ENCODE measurements at places on chromosomes 16 and 17. TPM values are rescaled to one million over a fixed set of nuclear protein-coding genes. Genes with fewer than 3 reads are reported as not detected.

DNA sequence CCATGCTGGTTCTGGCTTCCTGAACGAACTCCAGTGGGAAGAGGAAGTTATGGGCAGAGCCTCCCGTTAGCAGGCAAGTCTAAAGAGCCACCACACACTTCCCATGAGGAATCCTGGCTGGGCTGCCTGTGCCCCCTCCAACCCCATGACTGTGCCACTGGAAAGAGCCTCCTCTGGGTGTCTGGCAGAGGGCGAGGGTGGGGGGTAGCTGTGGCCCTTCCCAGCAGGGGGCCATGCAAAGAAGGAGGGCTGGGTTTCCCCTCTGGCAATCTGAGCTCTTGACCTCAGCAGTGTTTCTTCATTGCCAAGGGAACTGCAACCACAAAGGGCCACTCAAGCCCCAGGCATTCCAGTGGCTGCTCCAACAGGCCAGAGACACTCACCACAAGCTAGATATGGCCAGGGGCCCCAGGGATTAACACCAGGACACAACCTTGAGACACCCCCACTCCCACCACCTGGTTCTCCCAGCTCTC is 1.7 kb upstream of the RRAD start:
- DNase-seq: peak; percentile 75

DNA sequence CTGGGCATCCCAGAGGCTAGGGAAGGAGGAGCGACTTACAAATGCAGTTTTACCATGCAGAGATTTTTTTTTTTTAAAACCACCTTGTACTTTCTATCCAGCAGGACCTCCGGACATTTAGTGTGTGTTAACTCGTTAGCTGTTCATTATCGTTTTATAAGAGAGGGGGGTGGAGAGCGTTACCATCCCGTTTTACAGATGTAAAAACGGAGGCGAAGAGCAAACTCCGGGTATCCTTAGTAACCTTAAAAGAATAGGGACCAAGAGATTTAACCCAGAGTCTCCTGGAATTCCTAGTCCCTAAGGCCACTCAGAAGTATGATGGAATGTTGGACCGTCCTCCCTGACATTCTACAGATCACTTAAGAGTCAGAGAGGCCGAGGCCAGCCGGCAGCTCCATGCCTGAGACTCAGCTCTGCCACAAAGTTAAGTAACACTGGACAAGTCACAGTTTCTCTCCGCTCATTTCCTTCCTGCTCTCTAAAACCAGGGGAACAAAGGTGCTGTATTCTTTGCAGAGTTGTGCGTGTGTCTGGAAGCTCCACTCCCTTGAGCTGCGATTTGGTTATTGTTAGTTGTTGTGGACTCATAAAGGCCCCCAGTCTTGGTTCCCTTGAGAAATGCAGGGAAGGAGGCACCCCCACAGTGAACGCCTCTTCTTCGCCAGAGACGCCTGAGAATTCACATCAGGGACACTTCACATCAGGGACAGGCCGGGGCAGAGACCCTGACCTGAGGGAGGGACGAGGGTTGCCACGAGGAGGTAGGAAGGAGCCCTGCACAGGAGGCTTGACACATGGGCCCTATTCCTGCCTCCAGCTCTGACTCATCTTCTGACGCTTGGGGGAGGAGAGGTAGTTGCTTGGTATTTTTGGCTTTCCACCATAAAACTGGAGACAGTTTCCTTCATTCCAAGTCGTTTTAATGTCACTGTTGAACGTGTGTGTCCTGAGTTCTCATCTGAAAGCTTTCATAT is 1.2 kb downstream of the DUSP14 start:
- DNase-seq: no peak

DNA sequence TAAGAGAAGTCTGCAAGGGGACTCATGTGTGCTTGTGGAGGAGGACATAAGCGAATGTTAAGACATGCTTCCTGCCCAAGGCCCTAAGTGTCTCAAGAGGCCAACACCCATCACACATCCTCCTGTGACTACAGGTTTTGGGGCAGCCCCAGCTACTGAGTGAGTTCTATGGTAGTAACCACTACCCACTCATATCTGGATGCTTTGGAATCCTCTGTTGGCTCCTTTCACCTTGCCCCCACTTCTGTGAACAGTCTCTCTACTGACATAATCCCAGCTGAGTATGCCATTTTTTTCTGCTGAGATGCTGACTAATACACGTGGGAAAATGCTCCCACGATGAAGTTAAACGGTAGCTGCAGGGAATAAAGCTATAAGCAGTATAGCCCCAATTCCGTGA is 153.5 kb downstream of the VPS53 start:
- DNase-seq: no peak

DNA sequence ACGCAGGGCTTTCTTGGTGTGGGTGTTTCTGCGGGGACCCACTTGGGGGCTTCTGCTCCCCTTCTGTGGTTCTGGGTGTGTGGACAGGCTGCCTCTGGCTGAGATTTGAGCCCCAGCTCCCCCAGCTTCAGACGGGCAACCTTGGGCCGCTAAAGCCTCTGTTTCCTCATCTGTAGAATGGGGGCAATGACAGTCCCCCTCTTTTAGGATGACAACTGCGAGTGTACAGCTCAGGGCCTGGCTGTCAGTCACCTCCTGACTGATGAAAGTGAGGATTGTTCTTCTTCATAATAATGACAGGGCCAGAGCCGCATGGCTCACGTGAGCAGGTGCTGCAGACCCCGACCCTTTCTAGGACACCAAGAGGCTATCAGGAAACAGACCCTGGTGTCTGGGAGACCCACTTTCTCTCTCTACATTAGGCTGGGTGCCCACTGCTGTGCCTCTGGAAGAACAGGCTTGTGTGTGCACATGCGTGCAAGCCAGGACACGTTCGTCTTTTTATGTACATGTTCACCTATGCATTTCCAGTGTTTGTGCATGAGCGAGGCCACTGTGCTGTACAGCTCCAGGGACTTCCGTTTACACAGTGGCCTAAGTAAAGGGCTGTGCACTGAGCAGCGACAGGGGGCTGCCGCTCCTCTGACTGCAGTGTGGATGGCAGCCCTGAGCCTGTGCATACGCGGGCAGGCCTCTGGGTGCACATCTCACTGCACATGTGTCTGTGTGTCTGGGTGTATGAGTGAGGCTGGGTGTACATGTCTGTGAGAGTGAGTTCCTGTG is 4.6 kb downstream of the SPNS3 start:
- DNase-seq: no peak

DNA sequence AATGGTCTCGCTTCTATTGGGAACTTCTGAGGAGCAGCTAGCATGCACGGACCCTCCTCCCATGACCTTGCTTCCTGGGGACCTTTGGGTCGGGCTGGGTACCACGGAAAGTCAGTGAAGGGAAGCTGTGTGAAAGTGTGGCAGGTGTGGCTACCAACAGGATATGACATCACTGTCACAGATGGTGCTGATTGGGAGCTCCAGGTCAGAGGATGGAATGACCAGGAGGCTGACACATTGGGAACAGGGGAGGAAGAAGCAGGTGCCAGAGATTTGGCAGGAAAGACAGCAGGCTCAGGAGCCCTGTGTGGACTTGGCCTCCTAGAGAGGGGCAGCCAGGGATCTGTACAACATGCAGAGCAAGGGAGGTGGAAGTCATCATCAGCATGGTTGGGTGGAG is 34.0 kb downstream of the CPNE2 start:
- no peak for DNase-seq

TEKT5 gene
- not detected for total RNA-seq

DNA sequence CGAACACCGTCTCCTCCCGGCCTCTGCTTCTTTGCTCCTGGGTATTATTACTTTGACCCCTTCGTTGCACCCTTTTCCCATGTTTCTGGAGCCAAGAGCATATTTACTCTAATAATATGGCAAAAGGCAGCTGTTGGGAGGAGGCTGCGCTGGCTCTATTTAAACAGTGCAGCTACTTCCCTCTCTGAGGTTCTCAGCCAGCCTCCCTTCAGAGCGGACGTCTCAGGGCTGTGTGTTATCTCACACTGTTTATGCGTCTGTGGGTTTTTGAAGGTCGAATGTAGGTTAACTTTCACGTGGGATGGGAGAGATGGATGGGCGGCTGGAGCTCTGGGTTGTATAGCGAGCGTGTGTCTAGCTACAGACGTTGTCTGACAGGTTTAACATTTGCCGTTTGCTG is 45.3 kb downstream of the COX4I1 start:
- no peak for DNase-seq

C16orf78 gene
- not detected for total RNA-seq

UMOD gene
- not detected for total RNA-seq
